NCI-H460 (cell line): ENCODE measurements at places on chromosomes 5 and 9. TPM values are rescaled to one million over a fixed set of nuclear protein-coding genes. Genes with fewer than 3 reads are reported as not detected.

The MELK gene
- 28.5 and 34.1 TPM in 2 replicates for total RNA-seq

DNA sequence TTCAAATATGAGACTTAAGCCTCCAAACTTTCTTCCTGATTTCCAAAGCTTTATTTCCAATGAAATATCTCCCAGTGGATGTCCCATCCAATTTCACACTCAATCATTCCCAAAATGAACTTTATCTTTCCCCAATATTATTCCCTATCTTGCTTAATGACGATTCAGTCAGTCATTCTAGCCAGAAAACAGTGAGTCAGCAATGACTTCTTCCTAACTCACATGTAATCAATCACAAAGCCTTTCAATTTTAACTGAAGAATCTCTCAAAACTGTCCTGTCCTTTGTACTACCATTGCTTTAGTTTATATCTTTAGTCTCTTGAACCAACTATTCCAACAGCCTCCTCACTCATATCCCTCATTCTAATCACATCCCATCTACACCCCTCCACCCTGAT is 34.9 kb downstream of the NSA2 start:
- DNase-seq: no peak

- DNase-seq: no peak
Measured at GRCh38 chr9:133823189-133824105, 85.3 kb upstream of the SARDH start.

GRCh38 chr5:151665613-151666012 is 21.1 kb downstream of the SPARC start:
- DNase-seq: no peak

GRCh38 chr5:132681983-132682382 is 8.2 kb downstream of the IL4 start:
- DNase-seq: no peak

- DNase-seq: peak; percentile 65
Measured at GRCh38 chr5:109690975-109691574, 1.3 kb downstream of the MAN2A1 start.

The PCDHGA5 gene
- 0.58 and 0.62 TPM in 2 replicates for total RNA-seq

GRCh38 chr5:134592141-134592746 is 40.4 kb downstream of the SAR1B start:
- no peak for DNase-seq

The TRMT10B gene
- total RNA-seq: 3.9 and 4.5 TPM in 2 replicates
